ENCODE measurements at places on chromosomes 3 and 15.

GRCh38 chr15:62758952-62759349 lies 283.6 kb upstream of the TPM1 start:
- no peak for DNase-seq

GRCh38 chr3:106119614-106120082 lies 250.8 kb upstream of the CBLB start:
- no peak for DNase-seq

DNA sequence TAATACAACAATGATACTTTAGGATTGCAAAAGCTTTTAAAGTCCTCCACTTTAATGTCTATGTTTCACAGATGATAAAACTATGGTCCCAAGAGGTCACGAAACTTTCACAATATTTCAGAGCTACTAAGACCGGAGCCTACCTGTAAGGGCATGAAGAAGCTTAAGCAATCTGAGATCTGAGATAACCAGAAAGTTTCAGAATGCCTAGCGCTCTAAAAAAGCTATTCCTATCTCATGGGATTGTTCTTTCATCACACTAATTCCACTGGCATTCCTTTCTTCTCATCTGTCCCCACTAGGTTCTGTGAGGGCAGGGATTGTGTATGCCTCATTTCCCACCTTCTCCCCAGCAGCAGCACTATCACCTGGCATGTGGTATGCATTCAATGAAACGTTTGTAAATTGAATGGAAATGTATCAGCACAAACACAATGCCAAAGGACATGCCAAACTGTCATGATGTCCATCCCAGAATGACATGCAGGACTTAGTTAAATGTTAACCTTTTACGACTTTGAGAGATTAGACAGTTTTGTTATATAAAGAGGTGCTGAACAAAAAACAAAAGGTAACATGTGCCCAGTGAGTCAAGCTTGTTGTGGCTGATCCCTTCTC lies 104.7 kb upstream of the NR2F2 start:
- DNase-seq, result no peak

DNA sequence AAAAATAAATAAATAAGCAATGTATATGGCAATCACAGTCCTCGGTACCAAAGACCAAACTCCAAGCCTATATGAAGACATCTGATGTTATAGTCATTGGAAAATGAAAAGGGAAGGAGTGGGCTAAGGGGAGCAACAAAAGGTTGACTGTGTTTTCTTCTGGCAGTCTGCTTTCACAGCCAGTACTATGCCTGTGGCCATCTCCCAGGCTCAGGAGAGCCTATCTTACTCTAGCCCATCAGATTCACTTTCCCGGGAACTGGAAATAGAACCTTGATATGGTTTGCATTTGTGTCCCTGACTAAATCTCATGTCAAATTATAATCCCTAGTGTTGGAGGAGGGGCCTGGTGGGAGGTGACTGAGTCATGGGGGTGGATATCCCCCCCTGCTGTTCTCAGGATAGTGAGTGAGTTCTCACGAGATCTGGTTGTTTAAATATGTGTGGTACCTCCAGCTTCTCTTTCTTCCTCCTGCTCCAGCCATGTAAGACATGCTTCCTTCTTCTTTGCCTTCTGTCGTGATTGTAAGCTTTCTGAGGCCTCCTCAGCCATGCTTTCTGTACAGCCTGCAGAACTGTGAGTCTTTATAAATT lies 105.3 kb downstream of the PLCH1 start:
- no peak for DNase-seq

DNA sequence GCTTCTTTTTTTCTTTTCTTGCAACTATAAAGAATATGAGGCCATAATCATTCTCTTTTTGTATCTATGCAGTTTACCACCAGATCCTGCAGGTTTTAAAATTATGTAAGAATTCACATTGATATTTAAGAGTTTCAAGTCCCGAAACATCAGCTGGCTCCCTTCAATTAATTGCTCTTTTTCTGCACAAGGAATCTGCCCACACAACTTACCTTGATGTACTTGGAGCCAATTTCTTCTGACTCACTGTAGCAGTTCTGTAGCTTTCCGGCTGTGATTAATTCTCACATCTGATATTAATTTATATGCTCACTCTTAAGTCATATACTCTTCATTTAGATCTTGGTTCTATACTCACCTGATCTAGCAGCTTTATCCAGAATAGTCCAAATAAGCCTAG lies 781.8 kb downstream of the CADM2 start:
- DNase-seq, result no peak

DNA sequence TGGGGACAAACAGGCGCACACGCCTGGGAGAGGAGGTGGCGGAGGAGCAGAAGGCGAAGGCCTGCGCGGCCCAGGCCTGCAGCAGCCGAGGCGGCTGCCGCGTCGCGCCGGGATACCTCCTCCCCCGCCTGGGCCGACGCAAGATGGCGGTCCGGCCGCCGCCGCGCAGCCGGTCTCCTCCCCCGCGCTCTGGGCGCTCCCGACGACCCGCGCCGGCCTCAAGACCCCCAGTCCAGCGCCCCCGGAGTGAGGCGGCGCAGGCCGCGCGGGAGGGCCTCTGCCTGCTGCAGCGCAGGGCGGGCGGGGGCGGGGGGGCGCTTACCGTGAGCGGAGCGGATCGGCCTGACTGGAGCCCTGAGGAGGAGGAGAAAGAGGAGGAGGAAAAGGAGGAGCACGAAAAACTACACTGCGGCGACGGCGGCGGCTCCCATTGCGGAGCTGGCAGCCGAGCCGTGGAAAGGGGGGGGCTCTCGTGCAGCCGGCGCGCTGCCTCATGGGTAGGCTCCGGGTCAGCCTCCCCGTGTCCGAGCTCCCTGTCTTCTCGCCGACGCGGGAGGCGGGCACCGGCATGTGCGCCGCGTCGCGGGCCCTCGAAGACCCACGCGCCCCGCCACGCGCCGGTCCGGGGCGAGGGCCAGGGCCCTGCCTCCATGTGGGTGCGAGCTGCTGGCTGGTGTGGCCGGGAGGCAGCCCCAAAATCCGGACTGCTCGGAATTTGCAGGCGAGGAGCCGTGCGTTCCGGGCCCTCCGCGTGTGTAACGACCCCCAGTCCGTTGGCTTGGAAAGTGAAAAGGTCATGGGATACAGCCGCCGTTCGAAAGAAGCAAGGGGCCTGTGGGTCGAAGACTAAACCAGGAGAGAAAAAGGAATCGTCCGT lies at the start of gene ZNF280D:
Gene ZNF280D (minus strand): TSS at position 374 of the 877 bp plus-strand sequence. CDS start 26,400 bp downstream, outside the sequence.
- DNase-seq, result peak; percentile 53

DNA sequence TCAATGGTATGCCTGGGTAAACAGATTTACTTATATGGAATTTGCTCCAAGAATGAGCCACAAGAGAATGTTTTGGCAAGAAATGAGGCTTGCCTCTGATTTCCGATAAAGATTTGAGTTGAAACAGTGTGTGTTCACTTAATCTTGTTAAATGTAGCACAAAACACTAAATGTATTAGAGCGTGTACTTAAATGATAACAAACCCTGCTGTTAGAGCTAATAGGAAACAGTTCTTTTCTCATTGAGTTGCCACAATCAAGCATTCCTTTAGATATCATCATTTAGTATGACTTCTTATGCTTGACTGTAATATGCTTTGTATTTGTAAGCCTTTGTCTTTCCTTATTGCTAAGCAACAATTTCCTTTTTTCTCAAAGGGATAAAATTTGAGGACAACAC lies 353.6 kb upstream of the ZNF717 start:
- DNase-seq, result no peak

GRCh38 chr3:42439261-42440115 lies 29.1 kb upstream of the LYZL4 start:
- no peak for DNase-seq

GRCh38 chr15:66147440-66147839 lies 106.1 kb downstream of the MEGF11 start:
- no peak for DNase-seq

DNA sequence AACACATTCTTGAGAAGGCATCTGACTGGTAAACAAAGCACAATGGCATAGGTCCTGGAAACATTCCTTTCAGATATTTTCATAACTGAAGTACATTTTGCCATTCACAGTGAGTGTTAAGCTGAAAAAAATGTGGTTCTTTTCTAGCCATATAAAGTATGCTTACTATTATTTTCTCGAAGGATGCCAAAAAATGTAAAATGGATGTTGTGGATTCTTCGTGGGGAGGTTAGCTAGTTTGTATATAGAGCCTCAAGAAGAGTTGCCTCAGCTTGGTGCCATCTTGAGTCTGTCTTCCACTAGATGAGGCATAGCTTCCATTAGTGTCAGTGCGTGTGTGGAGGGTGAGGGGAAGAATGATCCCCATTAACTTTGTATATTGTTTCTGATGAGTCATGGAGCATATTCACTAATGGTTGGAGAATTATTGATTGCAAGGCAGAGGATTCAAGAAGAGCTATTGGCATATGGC lies 4.1 kb downstream of the MBNL1 start:
- no peak for DNase-seq

- DNase-seq, result no peak
These were observed 106.6 kb downstream of the TOP2B start for GRCh38 chr3:25558121-25558520.

GRCh38 chr15:57655809-57656208 lies 50.7 kb upstream of the POLR2M start:
- no peak for DNase-seq

DNA sequence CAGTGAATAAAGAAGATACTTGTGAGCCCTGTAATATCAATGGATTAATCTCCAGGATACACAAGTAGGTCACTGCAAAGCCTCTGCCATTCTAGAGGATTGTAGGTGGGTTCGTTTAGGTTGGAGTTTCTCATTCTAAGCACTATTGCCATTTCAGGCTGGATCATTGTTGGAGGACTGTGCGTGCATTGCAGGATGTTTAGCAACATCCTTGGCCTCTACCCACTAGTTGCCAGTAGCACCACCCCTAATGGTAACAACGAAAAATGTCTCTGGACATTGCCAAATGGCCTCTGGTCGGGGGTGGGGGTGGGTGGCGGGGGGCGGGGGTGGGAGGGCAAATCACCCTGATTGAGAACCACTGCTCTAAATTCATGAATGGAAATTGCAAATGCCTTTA lies 4.9 kb upstream of the IFT57 start:
- DNase-seq, result no peak

GRCh38 chr3:111803123-111803593 lies 55.9 kb upstream of the PHLDB2 start:
- DNase-seq, result peak; percentile 22

DNA sequence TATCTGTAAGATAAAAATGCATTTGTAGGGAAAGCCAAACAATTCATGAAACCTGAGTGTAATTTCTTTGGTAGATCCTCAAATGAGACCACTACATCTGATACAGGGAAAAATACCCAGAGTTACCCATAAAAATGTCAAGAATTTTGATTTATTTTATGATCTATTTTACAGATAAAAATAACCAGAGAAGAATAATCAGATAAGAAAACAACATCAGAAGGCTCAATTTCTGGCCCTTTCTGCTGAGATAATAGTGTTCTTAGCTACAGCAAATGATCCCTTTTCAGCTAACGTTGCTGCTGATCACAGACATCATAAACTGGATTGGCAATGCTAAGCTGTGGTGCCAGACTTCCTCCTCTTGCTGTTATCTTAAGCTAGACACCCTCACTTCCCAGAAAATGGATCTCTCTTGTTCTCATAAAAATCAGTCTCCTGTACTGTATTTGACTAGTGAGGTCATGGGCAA lies 21.3 kb upstream of the TMEM108 start:
- DNase-seq, result no peak

DNA sequence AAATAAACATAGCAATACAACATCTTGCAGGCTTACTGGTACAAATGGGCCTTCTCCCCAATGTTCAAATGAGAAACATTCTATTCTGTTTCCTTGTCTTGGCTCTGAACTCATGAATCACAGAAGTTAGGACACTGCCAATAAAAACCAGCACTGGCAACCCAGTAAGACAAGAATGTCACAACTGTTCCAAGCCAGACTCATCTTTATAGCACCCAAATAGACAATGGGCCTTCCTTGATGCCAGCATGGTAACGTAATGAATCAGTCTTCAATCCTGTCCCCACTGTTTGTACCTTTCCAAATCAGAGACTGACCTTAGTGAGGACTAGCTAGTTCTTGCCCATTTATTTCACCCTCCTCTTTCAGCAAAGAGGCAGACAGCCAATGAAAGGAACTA lies 14.1 kb upstream of the RPS17 start:
- DNase-seq, result no peak

- DNase-seq, result no peak
These were observed 67.9 kb downstream of the CORO2B start for GRCh38 chr15:68646696-68647095.

DNA sequence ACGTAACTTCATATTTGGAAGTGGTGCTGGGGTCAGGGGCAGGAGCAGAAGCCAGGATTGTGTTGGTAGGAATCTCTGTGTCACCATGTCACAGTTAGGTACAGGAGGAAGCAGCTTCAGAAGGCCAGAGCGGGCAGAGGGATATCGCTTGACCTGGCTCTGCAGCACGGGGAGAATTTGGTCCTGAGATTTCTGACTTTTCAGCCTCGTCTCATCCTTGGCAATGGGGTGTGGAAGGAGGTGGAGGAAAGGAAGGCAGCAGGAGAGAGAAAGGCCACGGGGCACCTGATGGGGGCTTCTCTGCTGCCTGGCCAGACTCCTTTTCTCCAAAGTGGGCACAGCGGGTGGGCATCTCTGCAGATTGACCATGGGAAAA lies 564 bp downstream of the IL16 start:
- no peak for DNase-seq

GRCh38 chr3:102104033-102104432 lies 254.7 kb downstream of the NFKBIZ start:
- DNase-seq, result no peak

GRCh38 chr3:60989626-60990441 lies 261.4 kb downstream of the FHIT start:
- DNase-seq, result no peak

DNA sequence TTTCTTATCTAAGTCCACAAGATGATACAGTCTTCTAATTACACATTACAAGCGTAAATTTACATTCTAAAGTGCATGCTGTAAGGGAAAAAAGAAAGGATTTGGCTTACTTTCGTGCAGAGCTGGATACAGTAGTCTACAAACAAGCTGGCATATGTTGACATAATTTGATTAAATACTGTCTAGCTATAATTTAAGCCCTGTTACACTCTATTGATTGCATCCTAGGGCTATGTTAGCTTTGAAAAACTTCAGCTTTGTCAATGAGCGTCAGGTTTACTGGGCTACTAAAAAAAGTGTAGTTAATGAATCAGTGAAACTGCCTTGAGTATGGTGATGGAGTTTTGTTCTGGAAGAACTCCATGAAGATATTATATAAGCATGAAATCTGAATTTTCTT lies 24.5 kb upstream of the PLCL2 start:
- no peak for DNase-seq
